ENCODE measurements at places on chromosomes 11 and 22. TPM values are rescaled to one million over a fixed set of nuclear protein-coding genes. Genes with fewer than 3 reads are reported as not detected.
A peak's percentile ranks its signal among the peaks of the same experiment; 100 is the strongest.

Gene ARHGAP20
- 0.62 TPM for total RNA-seq

DNA sequence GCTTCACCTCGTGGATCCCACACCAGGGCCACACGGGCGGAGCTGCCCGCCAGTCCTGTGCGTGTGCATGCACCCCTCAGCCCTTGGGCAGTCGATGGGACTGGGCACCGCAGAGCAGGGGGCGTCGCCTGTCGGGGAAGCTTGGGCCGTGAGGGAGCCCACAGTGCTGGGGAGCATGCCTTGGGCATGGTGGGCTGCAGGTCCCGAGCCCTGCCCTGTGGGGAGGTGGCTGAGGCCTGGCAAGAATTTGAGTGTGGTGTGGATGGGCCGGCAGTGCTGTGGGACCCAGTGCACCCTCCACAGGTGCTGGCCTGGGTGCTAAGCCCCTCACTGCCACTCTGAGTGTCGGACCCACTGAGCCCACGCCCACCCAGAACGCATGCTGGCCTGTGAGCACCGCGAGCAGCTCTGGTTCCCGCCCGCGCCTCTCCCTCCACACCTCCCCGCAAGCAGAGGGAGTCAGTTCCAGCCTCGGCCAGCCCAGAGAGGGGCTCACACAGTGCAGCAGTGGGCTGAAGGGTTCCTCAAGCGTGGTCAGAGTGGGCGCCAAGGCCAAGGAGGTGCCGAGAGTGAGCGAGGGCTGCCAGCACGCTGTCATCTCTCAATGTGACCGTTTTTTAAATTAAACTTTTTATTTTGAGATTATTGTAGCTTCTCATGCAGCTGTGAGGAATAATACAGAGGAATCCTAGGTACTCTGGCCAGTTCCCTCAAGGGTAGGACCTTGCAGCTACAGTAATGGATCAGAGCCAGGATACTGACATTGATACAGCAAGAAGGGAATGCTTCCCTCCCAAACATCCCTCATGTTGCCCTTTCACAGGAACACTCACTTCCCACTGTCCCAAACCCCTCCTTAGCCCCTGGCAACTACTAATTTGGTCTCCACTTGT, 127.7 kb downstream of the CRYBB2 start:
- DNase-seq, result peak; percentile 92

- no peak for DNase-seq
Observed at GRCh38 chr11:66119348-66120133, 49.5 kb downstream of the PACS1 start.

DNA sequence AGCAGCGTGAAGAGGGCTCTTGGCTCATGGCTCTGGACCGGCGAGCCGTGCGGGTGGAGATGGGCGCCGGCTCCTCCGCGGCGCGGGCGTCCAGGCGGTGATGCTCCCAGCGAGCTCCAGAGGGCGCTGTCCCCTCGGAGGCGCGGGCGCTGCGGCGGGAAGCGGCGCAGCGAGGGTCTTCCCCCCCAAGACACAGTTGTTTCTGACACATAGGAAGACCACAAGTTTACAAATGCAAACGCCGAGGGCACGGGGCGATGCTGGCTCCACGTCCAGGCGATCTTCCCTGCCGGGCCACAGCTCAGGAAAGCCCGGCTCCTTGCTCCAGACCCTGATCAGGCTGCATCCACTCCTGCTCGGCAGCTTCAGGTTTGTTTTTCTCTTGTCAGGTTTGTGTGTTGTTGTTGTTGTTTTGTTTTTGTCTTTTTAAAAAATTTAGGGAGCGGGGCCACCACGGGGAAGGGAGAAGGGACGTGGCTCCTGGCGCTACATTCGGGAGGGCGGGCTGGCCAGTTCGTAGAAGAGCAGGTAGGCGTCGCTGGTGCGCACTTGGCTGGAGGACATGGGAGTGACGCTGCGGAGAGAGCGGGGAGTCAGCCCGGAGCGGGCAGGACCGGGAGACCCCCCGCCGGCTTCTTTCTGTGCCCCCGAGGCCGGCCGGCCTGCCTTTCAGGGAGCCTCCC, 10.0 kb upstream of the MFRP start:
- DNase-seq, result peak; percentile 94

DNA sequence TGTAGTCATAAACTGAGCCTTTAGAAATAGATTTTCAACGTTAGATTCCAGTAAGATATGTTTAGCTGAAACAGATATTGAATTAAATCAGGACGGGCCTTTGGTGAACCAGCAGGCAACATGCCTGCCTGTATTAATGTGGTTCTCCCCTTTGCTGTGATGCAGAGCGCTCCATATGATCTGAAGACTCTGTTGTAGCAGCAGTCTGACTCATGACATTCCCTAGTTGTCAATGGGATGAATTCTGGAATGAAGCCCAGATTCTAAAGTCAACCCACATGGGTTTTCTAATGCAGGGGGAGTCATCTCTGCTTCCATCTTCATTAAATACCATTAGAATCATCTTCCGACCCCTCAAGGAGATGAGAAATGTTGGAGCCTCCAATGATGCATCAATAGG, 864.5 kb downstream of the NTM start:
- DNase-seq, result no peak

DNA sequence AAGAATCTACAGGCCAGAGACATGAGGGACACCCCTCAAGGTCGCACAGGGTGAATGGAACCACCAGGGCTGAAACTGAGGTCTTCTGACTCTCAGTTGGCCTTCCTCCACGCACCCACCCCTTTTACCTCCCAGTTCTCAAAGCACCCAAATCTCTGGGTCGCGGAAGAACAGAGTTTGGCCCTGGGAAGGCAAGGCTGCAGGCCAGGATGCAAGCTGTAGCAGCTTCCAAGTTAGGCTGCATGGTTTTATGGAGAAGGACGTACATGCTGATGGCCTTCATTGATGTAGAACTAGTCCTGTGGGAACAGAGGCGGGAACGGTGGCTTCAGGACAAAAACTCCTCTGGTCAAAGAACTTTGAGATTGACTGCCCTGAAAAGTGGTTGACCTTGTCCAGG, 143.5 kb upstream of the B3GAT1 start:
- DNase-seq, result no peak

DNA sequence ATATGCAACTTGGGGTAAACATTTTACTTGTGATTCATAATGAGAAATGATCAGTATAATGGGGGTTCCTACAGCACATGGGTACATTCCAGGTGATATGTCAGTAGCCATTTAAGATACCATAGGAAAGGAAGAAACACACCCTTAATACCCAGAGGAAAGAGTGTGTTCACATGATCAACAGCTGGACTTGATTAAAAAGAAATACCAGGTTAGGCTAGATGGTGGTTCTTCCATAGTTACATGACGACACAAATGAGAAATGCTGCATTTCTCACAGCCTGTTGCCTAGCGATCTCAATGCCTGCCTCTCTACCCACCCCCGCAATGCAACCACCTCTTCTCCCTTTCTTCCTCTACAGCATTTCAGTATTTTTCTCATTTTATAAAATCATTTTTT, 96.8 kb downstream of the TTC28 start:
- no peak for DNase-seq

- no peak for DNase-seq
Observed at GRCh38 chr11:70834984-70835560, 417.3 kb downstream of the SHANK2 start.

- no peak for DNase-seq
Observed at GRCh38 chr11:18526130-18526520, 617 bp downstream of the TSG101 start.

- DNase-seq, result peak; percentile 2
Observed at GRCh38 chr22:20946080-20946986, 20.7 kb upstream of the AIFM3 start.

Gene C11orf65
- total RNA-seq, result not detected

- DNase-seq, result no peak
Observed at GRCh38 chr11:128026596-128026995, 560.8 kb downstream of the ETS1 start.

DNA sequence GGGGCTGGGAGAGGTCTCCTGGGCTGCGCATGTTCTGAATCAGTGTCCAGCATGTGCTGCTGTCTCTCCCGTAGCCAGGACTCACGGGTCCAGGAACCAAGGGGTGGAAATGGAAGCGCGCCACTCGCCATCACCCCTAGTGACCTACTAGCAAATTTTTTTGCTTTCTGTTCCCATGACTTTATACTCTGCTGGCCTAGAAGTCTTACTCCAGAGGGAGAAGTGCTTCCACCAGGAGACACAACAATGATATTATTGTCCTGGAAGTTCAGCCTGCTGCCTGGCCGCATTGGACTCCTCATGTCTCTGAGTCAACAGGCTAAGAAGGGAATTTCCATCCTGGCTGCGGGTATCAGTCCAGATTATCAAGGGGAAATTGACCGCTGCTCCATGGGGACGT, 729.7 kb downstream of the BRD1 start:
- DNase-seq, result peak; percentile 39

DNA sequence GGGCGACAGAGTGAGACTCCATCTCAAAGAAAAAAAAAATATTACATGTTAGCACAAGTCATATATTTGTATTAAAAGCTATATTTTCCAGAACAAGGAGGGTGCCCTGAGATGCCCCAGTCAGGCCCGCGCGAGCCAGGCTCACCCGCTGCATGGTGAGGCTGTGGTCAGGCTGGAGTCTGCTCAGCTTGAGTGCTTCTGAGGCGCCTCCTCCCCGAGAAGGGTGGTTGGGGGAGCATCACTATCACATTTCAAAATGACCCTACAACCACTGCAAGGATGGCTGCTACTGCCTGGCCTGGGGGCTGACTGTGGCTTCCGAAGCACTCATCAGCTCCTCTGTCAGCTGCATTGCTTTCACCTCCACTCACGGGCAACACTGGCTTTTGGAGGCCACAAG, 77.1 kb downstream of the SCUBE1 start:
- DNase-seq, result no peak

GRCh38 chr22:44353041-44353440, 40.3 kb upstream of the SHISAL1 start:
- no peak for DNase-seq

DNA sequence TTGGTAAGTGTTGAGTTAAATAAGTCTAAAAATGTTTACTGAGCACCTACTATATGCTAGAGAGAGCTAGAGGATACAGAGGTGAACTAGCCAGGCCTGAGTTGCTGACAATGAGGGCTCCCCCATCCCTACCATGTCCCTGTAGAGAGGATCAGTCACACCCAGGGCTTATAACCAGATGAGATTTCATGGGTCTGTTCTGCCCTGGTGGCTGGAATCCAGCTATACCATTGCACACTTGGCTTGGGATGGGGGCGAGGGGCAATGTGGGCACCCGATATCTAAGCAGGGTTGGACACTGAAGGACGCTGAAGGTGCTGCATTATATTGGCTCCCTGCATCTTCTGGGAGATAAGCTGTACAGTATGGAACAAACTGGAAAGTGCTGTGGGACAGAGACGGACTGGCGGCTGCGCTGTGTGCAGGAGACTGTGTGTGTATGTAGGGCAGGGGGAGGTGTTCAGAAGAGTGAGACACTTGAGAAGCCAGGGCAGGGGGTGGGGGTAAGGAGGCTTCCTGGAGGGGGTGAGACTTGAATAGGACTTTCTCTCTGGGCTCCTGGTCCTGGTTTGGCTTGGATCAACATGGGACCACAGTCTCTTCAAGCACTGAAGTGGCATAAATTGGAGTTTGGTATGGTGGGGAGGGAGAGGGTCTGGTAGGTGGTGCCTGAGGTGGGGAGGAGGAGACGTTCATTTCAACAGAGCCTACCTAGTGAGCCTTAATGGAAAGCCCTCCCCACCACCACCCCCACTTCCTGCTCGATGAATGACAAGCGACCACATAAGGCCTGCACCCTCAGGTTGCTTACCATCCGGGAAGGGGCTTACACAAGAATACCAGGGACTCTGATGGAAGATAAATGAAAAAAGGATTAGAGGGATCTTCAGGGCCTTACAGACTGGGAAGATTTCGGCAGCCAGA, 1.8 kb downstream of the CD82 start:
- no peak for DNase-seq

- no peak for DNase-seq
Observed at GRCh38 chr11:97201743-97202612, 812.2 kb downstream of the JRKL start.

DNA sequence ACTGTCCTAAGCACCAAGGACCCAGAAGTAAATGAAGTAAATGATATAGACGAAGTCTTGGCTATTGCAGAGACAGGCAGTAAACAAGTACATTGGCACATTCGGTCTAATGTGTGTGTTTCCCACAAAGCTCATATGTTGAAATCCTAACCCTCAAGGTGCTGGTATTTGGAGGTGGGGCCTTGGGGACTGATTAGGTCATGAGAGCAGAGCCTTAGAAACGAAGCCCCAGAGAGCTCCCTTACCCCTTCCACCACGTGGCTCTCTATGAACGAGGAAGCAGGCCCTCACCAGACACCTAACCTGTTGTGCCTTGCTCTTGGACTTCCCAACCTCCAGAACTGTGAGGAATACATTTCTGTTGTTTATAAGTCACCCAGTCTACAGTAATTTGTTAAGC, 14.9 kb downstream of the CLMP start:
- DNase-seq, result no peak

DNA sequence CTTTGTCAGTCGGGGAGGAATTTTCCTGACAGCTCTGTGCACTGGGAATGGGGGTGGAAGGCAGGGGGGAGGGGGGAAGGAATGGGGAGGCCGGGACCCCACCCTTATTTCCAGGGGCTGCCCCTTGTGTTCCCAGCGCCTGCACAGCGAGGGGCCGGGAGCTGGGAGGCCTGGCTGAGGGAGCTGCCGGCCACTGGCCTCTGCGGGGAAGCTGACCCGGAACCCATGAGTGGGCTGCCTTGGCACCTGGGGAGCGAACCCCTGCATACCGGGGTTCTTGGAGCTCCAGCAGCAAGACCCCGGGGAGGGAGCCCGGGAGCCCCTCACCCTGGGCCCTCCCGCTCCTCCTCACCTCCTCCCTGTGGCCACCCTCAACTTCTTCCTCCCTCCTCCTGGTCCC, 3.5 kb downstream of the H19 start:
- no peak for DNase-seq

GRCh38 chr11:131851964-131852755, 481.7 kb downstream of the NTM start:
- DNase-seq, result no peak

Gene DCHS1
- 33.4 TPM for total RNA-seq

Gene CECR2
- not detected for total RNA-seq

DNA sequence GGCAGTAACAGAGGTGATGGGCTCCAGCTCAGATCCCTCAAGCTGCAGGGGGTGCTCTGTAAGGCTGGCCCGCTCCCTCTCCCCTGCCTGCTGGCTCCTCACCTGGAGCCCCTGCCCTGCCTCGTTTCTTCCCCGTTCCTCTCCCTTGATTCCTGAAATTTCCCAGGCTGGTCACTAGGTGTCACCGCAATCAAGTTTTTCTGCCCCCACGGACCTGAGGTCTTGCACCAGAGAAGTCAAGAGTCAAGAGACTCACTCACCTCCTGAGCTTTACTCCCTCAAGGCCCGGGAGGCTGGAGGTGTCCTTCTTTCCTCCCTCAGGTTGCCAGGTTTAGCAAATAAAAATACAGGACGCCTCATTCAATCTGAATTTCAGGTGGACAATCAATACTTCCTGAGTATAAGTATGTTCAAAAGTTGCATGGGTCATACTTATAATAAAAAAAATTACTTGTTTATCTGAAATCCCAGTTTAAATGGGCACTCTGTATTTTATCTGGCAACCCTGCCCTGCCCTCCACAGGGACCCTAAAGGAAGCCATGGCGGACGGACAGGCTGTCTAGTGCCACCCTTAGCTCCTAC, 69.2 kb downstream of the SCUBE1 start:
- no peak for DNase-seq

- no peak for DNase-seq
Observed at GRCh38 chr11:85725510-85726258, 39.7 kb upstream of the CCDC89 start.

- no peak for DNase-seq
Observed at GRCh38 chr11:103486604-103487003, 377.4 kb downstream of the DYNC2H1 start.
